ENCODE measurements at places on chromosomes 1 and 21.

DNA sequence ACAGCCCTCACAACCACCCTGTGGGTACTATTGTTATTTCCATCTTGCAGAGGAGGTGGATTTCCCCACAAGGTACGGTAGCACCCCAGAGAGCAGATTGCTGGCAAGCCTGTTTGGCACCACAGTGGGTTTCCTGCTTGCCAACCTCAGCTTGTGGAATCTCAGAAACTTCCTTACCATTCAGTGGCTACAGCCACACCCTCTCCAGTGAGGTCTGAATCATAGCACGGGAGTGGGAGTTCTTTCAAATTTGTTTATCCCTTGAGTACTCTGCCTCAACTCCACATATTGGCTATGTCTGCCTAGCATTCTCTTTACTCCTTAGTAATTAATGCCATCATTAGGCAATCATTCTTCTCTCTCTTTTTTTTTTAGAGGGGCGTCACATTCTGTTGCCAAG, 162.1 kb downstream of the PTPRU start:
- no peak for DNase-seq

GRCh38 chr1:230008721-230009120, 58.3 kb upstream of the GALNT2 start:
- DNase-seq: no peak

DNA sequence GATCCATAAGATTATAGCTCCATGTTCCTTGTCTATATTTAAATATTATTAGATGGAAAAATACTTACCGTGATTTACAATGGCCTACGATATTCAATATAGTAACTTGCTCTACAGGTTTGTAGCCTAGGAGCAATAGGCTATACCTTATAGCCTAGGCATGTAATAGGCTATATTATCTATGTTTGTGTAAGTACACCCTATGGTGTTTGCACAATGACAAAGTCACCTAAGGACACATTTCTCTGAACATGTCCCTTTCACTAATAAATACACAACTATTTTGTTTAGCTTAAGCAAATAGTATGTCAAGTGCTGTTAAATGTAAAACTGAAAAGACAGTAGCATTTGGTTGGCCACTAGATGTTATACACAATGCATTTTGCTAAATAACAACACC, 248.9 kb upstream of the ADGRL4 start:
- DNase-seq: no peak

GRCh38 chr1:75908717-75909152, 23.5 kb downstream of the ASB17 start:
- DNase-seq: peak; percentile 71

DNA sequence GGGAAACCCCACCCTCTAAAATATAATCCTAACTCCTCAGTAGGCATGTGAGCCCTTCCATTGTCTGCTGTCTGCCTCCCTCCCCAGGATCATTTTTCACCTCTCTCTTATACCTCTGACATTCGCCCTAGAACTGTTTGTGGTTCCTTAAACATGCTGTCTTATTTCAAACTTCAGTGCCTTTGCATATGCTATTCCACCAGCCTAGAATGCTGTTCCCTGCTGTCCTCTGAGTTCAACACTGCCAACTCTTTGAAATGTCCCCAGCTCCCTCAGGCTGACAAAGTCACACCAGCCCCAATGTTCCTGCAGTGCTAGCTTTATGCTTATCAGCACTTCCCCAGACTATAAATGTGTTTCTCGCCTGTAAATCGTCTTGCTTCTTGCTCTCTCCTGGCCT, 119.5 kb downstream of the HIVEP3 start:
- DNase-seq: no peak

DNA sequence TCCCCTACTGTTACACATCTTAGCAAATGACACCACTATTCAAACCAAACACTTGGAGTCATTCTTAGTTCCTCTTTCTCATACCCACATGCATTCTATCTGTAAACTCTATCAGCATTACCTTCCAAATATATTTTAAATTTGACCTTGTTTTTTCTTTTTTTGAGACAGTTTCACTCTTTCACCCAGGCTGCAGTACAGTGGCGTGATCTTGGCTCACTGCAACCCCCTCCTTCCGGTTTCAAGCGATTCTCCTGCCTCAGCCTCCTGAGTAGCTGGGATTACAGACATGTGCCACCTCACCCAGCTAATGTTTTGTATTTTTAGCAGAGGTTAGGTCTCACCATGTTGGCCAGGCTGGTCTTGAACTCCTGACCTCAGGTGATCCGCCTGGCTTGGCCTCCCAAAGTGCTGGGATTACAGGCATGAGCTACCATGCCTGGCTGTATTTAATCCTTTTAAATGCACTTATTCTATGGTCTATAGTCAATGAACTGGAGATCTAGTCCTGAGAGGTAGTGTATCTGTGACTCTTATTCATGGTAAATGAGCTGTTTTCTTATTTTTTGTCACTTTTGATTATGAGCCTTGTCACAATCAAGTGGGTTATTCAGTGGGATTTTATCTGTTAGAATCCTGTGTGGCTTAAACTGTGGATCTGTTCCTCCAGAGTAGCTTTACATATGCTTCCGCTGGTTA, 73.1 kb downstream of the GATAD2B start:
- DNase-seq: no peak

- no peak for DNase-seq
These were observed 4.9 kb upstream of the IL22RA1 start for GRCh38 chr1:24147816-24148215.

DNA sequence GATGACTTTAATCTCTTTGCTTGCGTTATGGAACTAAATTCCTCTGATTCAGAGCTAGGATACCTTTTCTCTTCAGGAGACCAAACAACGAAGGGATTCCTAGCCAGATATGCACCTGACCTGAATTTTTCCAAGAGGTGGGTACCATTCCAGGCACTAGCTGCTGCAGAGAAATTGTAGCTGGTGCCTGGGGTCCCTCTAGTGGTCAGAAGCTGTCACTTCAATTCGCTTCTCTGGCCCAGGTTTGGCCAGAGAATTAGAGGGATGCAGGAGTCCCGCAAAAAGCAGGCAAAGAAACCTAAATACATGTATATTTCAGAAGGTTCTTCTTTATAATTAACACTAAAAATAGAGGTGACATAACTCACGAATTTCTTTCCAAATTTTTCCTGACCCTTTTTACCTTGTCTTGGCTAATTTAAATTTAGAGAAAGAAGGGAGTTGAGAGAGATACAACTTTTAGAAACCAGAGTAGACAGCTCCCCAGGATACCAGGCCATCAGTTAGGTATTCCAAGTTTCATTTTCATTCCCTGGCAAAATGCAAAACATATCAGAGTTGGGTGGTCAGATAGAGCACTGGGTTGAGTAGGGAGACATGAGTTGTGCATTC, 9.6 kb downstream of the ACKR1 start:
- no peak for DNase-seq

GRCh38 chr1:8457760-8458381, 140.0 kb downstream of the SLC45A1 start:
- DNase-seq: no peak

DNA sequence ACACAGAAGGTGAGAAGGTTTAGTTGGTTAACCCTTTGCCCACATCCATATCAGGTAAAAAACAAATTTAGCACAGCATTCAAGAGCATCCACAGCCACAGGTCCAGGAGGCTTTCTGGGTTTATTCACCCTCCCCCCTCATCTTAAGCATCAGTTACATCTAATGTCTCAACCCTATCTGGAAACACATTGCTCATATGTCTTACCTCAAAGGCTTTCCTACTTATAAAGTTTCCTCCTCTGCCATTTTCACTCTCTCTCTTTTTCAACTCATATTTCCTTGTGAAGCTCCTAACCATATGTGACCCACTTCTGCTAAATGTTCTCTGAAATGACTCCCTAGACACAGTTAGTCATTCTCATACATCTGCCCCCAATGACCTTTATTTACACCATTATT, 47.9 kb upstream of the RUNX1 start:
- DNase-seq: no peak

- DNase-seq: no peak
These were observed 16.6 kb downstream of the TFF3 start for GRCh38 chr21:42298657-42299056.

DNA sequence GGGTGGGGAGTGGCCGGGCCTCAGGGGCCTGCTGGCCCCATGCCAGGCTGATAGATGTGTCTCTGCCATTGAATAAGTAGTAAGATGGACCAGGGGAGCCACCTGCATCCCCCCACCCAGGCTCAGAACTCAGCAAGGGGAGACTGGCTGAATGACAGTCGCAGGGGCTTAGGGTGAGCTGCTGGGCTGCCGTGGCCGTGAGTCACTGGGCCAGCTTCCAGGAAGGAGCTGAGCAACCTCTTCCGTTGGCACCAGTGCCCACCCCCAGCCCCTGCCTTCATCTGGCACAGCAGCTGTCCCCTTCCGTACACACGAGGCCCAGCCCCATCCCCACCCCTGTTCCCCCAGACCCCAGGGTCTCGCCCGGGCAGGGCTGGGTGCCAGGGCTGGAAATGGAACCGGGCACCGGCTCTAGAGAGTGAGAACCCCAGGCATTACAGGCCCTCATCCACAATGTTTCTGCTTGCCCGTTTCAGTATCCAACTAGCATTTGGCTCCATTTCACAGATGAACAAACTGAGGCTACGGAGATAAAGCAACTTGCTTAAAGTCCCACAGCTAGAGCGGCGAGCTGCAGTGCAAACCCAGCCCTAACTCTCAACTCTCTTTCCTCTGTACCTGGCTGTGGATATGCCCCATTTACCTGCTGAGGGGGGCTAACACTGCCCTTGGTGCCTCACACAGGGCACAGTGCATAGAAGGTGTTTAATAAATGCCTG, 10.2 kb downstream of the WNT4 start:
- DNase-seq: no peak

DNA sequence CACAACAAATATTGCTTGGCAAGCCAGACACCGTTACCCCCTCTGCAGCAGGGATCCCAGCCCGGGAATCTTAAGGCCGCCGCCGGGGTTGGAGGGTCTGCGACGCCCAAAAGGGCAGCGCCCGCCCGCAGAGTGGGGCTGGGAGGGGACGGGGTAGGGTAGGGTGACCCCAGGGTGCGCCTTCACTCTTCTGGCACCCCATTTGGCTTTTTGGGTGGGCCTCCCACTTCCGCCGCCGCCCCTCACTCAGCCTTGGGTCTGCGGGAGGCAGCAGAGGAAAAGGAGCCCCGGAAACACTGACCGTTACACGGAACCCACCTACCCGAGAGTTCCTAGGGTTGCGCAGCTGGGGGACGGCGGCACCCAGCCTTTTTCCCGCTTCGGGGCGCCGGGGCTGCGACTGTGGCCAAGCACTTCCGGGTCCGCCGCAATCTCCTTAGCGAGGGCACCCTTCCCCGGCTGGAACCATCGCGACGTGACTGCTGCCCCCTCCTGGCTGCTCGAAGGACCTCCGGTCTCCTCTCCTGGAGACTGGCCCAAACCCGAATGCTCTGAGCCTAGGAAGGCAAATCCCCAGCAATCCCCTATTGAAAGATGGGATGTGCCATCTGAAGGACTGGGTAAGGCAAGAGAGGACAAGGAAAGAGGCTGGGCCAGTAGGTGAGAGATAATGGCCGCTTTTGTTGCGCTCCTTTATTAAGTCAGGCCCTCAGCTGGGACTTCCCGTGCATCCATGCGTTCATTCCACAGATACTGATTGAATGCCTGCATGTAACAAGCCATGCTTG, at the start of gene PIGC:
TSS of gene PIGC (minus strand) at position 404 of the 788 bp plus-strand sequence. CDS start 1,447 bp downstream, outside the sequence.
- DNase-seq: peak; percentile 77

- no peak for DNase-seq
These were observed 58.2 kb upstream of the KIAA1614 start for GRCh38 chr1:180854456-180854855.

GRCh38 chr1:8551057-8551456, 233.1 kb downstream of the SLC45A1 start:
- no peak for DNase-seq

DNA sequence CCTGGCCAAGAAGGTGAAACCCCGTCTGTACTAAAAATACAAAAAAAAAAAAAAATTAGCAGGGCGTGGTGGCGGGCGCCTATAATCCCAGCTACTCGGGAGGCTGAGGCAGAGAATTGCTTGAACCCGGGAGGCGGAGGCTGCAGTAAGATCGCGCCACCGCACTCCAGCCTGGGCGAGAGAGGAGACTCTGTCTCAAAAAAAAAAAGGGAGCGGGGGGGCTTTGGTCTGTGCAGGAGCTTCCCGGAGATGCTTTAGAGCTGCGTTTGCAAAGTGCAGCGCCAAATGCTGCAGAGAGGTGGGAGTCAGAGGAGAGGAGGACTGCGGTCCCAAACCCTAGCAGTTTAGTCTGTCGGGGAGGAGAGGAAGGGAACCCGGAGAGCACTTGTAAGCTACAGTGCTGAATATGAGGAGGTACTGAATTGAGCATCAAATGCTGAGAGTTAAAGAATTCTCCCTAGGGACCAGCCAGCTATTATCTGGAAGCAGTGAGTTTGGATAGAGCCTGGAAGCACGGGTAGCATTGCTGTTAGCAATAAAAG, 569 bp downstream of the FALEC start:
- DNase-seq: no peak

GRCh38 chr21:14879458-14879857, 185.3 kb downstream of the NRIP1 start:
- DNase-seq: no peak

- no peak for DNase-seq
These were observed 30.3 kb downstream of the TEX35 start for GRCh38 chr1:178543290-178543607.

Measured in foreskin melanocyte (primary cell).